NCI-H82 (cell line): ENCODE measurements at places on chromosomes 5 and 9.

GRCh38 chr5:54539001-54539400 lies 21.4 kb downstream of the SNX18 start:
- DNase-seq = no peak

GRCh38 chr5:160270704-160271103 lies 41.4 kb downstream of the FABP6 start:
- no peak for DNase-seq

DNA sequence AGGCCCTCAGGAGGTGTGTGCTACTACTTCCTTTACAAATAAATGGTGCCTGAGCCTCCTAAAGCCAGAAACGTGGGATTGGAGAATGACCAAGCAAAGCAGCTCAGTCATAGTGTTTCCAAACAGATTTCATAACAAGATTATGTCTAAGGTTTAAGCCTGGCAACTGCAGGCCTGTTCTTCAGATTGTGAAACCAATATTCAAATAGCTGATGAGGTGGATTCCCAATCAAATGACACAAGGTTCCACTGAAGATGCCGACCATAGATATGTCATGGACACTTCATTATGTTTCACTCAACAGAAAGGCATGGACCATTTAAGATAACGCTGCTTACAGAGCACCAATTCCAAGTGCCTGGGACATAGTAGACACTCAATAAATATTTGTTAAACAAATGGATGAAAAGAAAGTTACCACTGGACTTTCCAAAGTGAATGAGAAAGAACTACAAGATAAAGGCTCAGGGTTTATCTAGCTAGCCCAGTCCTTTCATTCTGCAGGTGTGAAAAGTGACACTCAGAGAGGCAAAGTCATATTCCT lies 189.5 kb downstream of the ACTL7B start:
- peak; percentile 37 for DNase-seq

DNA sequence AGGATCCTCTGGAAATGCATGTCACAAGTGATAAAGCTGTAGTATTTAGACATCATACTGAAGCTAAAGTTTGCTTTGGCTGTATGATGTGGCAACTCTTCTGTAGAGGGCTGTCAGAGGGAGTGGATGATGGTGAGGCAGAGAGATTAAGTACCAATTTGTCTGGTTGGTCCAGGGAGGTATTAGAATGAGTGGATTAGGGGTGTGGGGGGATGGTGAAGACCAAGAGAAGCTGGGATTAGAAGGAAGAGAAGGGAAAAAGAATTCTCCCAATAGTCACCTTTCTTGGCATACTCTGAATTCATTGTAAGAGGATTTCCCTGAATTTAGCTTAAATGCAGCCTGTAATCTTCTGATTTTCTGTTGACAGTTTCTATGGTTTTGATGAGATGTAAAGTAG lies 3.6 kb downstream of the PCDHAC2 start:
- peak; percentile 85 for DNase-seq

DNA sequence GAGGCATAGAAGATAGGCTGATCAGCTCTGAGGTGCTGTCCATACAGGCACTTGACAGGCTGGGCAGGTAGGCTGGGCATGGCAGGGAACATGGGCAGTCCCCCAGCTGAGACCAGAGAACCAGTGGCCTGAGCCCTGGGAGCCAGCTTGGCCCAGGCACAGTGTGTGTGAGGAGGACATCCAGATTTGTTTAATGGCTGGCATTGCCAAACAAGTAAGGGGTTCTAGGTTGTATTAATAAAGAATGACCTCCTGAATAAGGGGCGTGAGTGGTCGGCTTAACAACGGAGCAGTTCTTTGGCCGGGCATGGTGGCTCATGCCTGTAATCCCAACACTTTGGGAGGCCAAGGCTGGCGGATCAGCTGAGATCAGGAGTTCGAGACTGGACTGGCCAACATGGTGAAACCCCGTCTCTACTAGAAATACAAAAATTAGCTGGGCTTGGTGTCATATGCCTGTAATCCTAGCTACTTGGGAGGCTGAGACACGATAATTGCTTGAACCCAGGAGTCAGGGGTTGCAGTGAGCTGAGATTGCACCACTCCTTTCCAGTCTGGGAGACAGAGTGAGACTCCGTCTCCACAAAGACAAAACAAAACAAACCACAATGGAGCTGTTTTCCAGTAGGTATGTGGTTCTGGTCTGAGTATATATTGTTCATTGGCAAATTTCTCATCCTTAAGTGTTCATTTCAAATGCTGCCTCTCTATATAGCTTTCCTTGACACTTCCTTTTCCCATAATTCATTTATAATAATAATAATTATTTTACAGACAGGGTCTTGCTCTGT lies 56.2 kb downstream of the ANGPTL2 start:
- DNase-seq = no peak

GRCh38 chr5:1751864-1752822 lies 47.5 kb downstream of the MRPL36 start:
- no peak for DNase-seq
